ENCODE measurements at places on chromosomes 7 and 10.

- DNase-seq, result no peak
Observed at GRCh38 chr7:37719077-37719476, 35.5 kb downstream of the GPR141 start.

DNA sequence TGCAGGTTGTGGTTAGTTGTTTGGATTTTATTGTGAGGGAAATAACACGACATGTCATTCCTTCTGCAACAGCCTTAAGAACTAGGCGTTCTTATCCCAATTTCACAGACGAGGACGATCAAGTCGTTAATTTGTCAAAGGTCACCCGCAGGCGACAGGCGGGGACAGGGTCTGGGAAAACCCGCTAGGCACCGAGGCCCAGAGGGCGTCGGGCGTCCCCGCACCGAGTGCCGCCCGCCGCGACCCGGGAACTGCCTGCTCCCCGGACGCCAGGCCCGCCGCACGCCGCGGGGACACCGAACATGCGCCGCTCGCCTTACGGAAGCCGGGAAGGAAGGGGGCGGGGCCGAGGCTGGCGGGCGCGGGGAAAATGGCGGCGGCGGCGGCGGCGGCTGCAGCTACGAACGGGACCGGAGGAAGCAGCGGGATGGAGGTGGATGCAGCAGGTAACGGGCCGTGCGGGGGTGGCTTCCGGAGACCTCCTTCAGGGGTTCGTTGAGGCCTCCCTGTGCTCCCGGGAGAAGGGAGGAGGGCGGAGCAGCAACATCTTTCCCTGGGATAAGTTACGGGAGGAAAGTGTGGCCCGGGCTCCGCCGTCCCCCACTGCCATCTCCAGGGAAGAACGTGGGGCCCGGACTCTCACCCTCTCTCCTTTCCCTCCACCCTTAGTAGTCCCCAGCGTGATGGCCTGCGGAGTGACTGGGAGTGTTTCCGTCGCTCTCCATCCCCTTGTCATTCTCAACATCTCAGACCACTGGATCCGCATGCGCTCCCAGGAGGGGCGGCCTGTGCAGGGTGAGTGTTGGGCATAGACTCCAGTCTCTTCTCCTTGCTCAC lies at the start of gene COPS6:
TSS of gene COPS6 (plus strand) at position 349 of the 837 bp plus-strand sequence. CDS start at position 371, 22 bp downstream.
- no peak for DNase-seq

DNA sequence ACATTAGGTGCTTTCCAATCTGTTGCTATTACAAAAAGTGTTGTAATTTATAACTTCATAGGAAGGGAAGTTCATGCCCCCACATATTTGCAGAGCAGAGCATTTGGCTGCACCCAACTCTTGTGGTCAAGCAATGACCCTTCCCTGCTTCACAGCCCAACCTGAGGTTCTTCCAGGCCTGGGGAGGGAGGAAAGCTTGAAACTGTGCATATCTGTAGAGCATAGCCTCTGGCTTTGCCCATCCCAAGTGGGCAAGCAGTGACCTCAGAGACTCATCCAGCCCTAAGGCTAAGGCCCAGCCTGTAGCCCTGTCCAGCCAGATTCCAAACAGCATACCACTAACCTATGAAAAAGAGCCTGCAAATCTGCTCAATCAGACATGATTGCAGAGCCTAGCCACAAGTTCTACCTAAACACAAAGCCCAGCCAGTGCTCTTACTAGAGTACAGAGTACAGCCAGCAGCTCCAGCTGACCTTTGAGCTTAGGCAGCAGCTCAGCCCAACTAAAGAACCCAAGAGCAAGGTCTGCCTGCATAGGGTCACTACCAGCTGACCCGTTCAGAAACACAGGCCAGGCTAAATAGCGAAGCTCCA lies 14.4 kb upstream of the GSTK1 start:
- no peak for DNase-seq

GRCh38 chr7:94975336-94975735 lies 67.9 kb downstream of the PPP1R9A start:
- DNase-seq, result no peak

GRCh38 chr10:23094786-23095403 lies 484 bp upstream of the MSRB2 start:
- no peak for DNase-seq

DNA sequence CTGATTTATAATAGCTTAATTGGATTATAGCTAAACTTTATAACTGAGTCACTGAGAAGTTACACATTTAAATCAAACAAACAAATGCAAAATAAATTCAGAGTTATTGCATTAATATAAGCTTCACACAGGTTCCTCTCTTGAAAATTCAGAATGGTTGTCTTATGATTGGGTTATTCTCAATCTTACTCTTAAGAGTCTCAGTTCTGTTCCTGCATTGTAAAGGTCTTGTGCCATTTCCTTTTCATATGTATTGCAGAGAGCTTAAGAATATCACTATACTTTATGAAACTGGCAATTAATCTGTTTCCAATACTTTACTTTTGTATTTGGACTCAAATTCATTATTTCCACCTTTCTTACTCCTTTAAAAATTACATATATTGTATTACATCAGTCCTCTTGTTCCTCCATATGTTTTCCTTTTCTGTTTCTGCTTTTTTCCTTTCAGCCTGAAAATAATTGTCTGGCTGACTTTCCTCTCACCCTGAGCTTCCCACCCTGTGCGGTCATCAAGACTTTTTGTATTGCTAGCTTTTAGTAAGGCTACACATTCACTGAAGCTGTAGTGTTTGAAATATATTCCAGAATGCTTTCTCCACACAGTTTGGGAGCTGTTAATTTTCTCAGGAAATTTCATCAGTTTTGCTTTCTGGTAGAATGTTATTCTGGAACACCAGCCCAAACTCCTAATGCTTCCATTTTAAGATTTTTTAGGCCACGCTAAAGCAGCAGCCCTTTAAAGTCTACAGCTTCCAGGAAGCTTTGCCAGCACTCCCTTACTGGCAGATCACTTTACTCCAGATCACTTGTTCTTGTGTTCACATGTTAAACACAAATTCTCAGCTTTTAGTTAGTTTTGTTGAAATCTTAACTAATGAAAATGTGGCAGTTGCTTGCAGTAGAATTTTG lies 139.4 kb downstream of the KCND2 start:
- DNase-seq, result no peak

DNA sequence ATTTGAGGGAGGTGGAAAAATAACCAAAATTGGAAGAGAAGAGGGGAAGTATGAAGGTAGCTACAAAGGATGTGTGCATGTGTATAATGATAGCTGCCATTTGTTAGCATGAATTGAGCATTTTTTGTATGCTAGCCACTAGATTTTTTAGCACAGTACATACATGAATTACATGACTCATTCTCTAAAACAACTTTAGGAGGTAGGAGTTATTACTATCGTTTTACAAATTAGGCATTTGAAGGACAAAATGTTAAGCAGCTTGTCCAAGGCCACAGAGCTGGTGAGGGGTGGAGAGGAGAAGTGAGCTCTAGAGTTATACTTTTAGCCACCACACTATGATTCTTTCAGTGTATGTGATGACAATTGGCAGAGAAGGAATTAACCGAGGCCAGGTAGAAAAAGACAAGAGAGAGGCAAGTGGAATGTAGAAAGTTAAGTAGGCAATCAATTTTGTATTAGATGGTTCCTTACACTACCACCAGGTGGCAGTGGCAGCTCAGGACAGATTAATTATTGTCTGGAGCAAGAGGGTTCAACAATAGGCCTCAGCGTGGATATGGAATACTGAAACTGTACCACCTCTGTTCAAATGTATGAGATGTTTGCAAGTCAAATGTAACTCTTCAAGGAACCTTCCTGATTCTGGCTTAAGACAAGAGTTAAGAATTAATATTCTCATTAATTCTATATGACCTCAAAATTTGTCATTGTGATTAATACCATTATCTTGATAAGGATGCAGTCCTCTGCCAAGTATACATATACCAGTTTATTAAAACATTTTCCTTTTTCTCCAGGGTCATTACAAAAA lies 128.0 kb downstream of the MBL2 start:
- no peak for DNase-seq

DNA sequence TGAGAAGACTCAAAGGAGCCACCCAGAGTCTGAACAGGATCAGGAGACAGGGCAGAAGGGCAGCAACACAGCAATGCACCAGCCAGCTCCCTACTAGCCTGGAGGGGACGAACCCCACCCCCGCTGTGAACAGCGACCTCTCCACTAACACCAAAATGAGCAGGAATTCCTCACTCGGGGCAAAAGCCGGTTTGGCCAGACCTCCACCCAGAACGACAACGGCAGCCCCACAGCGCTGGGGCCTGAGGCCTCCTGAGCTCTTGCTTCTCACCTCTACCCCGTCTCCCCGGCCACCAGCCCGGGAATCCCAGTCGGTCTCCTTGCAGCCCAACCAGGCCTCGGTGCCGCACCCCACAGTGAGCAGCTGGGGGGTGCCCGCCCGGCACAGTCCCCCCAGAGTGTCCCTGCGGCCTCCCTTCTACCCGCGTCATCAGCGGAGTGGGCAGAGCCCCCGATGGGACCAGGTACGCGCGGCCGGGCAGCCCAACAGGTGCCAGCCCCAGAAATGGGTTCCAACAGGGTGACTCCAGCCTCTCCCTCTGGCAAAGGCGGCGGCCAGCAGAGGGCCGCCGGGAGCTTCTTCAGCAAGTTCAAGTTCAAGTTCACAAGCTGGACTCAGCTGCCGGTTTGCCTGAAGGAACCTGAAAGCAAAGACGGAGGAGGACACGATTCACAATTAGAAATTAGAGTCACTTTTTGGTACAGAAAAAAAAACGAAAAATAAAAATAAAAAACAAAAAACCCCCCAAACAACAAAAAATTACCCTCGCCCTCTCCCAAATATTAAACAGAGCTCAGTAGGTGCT lies 129.0 kb downstream of the MARCHF5 start:
- no peak for DNase-seq

DNA sequence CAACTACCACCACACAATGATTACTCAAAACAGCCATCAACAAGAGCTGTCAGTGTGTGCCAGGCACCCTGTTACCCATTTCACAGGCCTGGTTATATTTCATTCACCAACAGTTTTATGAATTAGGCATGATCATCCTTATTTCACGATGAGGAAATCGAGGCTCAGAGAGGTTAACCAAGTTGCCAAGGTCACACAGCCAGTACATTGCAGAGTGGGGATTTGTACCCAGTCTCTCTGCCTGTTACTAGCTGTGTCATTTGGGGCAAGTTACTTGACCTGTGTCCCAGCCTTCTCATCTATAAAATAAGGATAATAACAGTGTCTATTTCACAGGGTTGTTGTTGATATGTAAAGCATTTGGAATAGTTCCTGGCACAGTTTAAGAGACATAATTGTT lies 97.2 kb downstream of the COL13A1 start:
- DNase-seq, result no peak

DNA sequence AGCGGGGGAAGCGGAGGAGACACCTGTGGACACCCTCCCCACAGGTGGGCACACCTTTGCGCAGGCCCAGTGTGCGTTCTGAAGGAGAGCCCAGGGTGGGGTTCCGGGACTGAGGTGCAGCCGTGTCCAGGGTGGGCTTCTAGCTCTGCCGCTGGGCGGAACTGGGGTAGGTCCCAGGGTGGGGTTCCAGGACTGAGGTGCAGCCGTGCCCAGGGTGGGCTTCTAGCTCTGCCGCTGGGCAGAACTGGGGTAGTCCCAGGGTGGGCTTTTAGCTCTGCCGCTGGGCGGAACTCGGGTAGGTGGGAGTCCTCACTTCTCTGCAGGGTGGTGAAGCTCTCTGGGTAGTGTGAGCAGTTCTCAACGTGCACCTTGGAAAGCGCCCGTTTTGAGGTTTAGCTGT lies 78.7 kb downstream of the DNAJB6 start:
- DNase-seq, result no peak

DNA sequence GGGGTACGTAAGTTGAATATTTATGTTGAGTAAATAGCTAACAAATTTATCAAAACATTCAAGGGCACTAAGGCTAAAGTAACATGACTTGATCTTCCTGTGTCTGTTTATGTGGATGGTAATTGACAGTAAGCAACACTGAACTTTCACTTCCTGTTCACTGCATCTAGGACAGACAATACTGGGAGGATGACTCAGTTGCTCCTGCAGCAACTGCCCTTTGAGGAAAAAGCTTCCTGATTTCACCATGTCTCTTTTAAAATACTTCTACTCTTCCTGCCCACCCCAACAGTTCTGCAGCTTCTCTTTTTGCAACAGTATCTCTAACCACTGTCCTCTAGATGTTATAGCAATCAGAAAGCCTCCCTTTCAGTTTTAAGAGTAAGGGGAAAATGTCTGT lies 76.6 kb upstream of the HGF start:
- no peak for DNase-seq

GRCh38 chr7:157710396-157710795 lies 373.6 kb downstream of the DNAJB6 start:
- no peak for DNase-seq

GRCh38 chr10:22415072-22415471 lies 69.8 kb downstream of the SPAG6 start:
- no peak for DNase-seq

DNA sequence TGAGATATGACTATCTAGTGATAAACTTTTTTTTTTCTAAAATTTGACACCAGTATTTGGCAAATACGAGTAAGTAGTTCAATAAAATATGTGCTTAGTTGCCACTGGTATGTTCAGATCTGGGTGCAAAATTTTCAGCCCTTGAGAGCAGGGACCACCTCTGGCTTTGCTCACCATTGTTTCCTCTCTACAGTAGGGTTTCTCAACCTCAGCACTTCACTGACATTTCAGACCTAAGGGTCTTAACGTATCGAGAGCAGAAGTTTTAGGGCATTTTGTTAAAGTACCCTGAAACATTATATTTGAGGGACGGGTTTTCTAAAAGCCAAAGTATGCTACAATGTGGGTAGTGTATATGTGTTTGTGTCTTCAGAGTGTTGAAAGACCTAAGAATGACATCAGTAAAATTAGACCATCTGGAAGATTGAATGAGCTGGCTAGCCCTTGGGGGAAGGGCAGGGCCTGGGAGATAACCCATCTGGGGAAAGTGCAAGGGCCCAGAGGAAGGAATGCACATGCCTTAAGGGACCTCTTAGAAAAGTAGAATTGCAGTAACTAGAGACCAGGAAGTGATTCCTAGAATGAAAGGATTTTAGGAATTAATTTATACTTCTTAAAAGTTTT lies 11.8 kb downstream of the BZW2 start:
- peak; percentile 43 for DNase-seq

DNA sequence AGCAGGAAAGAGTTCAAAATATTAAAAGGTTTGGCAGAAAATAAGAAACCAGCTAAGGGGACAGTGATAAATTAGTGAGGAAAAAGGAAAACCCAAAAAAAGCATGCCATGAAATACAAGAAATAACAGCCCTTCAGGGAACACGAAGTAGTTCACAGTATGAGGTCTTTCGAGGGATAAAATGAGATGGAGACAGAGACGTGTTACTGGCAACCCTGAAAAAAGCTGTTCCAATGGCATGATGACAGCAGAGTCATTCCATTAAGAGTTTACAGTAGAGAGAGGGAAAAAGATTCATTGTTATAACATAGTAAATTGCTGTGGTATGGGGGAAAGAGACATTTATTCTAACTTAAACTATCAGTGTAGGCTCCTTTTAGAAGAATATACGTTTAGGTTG lies 391.2 kb downstream of the ANKRD7 start:
- no peak for DNase-seq

DNA sequence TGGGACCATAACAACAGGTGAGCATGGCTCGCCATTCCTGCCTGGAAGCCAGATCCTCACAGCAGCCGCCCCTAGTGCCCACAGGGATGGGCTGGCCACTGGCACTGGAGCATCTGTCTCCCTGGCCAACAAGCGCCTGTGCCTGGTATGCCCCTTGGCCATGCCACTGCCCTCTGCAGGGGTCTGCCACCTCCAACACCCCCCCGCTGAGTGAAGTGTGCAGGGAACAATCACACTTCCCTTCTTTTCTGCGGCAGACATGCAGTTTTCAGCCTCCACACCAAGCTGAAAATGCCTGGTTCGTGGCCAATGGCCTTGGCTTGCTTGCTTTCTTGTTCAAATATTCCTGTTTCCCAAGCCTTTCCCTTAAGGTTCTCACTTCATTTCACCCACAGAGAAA lies 50.7 kb downstream of the HSPA12A start:
- DNase-seq, result no peak

Data from NCI-H524 treated with DMSO at 0.1 percent for 48 hours (cell line).